Putamen (tissue), 1 donor: ENCODE measurements at places on chromosomes 1 and 21.

DNA sequence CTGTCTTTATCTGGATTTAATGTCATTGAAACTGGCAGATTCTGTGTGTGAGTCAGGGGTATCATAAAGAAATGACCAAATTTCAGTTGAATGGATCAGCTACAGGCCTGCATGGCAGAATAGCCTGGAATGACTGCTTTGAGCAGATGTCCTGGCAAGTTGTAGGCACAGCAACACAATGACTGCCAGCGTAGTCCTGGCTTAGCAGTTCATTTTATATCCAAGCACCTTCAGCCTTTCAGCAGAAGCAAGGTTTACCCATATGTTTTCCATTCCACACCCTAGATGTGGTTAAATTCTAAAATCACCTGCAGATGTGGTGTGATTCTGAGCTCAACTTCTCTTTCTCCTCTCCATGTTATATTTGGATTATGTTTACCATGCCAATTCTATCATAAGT, 22.3 kb upstream of the PTGFR start:
- DNase-seq = no peak

- peak; percentile 82 for DNase-seq
Observed at GRCh38 chr1:11719313-11720032, 16.5 kb upstream of the AGTRAP start.

GRCh38 chr1:218395916-218396315, 50.8 kb downstream of the TGFB2 start:
- no peak for DNase-seq

GRCh38 chr1:157113631-157114030, 14.0 kb upstream of the ETV3L start:
- no peak for DNase-seq

DNA sequence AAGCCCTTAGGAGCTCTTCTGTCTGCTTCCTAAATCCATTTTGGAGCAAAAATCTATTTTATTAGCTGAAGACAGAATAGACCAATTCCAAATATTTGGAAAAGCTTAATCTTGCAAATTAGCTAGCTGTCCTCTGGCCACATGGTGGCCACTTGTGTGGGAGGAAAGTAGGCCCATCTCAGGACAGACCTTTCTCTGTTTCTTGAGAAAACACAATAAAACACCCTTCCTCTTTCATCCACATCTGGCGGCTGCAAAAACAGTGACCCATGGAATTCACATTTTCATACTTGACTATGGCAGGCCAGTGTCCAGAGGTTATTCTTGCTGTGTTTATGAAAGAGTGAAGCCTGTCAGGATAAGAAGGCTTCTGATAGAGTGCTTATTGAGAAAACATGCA, 275.6 kb downstream of the PLPP3 start:
- no peak for DNase-seq

- no peak for DNase-seq
Observed at GRCh38 chr1:87219141-87219540, 109.5 kb upstream of the LMO4 start.

- DNase-seq = no peak
Observed at GRCh38 chr1:196355206-196355786, 252.9 kb downstream of the KCNT2 start.

DNA sequence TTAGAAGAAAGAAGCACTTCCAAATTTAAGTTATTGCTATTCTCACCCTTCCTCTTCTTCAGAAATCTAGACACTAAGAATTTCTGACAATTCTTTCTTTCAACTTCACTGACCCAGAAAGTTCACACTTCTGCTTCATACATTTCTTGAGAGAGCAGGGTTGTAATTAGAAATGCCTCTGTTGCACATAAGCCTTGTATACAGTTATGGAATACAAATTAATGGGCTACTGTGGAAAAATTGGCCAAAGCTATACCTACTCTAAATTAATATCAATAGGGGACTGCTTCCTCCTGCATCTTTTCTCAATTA, 1.5 kb downstream of the TNFSF18 start:
- no peak for DNase-seq
